ENCODE measurements at places on chromosomes 3 and 15.

DNA sequence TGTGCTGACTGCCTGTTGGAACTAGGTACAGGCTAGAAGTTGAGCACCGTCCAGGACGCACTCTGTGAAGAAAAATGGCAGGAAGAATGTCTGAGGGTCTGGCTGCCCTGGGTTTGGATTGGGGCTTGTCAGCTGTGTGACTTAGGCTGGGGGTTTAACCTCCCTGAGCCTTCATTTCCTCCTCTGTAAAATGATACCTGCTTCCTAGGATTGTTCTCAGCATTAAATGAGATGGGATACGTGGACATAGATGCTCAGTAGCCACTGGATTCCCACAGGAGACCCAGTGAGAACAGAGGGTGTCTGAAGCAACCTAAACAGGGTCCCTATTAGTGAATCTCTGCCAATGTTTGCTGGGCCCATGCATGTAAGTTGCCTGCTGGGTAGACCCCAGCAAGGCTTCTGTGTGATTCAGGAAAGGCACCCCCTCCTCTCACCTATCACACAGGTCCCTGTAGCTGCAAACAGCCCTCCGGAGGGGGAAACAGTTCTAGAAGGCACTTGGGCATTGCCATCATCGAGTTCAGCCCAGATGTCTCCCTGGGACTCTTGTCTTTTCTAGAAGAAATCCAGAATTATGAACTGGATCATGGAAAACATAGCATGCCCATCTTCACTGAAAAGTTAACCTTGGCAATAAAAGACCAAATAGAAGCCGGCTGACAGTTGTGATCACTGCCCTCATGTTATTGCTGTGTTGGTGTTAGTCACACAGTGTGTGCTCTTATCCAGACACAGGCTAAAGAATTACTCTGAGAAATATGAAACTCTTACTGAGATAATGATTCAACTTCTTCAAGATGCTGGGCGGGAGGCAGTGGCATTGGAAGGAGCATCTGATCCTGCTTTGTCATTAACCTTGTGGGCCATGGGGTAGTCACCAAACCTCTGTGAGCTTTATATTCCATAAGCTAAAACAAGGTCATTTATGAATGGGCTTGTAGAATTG lies 64.5 kb downstream of the SMAD6 start:
- H3K27me3 ChIP-seq = no peaks in the 10 kb centered on the region
- no peaks in the 10 kb centered on the region for H3K4me1 ChIP-seq
- no peaks in the 10 kb centered on the region for H3K36me3 ChIP-seq
- H3K27ac ChIP-seq = peak overlapping the region; percentile 21
- H3K4me3 ChIP-seq = no peak overlapping the region

DNA sequence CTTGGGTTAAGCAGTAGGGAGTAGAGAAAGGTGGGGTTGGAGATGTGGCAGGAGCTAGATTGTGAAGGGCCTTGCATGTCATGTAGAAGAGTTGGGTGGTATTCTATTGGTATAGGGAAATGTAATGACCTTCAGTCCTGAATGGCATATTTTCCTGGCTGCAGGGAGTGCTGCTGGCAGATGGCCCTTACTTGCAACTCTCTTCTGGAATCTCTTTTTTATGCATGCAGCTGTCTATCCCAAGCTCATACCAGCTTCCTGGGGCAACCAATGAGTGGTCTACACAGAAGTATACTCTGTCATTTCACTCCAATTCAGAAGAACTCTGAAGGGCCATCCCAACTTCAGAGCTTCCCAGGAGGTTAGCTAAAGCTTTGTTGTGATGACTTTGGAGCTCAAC lies 144.7 kb upstream of the ANKRD28 start:
- no peaks in the 10 kb centered on the region for H3K36me3 ChIP-seq
- H3K4me1 ChIP-seq = no peaks in the 10 kb centered on the region

DNA sequence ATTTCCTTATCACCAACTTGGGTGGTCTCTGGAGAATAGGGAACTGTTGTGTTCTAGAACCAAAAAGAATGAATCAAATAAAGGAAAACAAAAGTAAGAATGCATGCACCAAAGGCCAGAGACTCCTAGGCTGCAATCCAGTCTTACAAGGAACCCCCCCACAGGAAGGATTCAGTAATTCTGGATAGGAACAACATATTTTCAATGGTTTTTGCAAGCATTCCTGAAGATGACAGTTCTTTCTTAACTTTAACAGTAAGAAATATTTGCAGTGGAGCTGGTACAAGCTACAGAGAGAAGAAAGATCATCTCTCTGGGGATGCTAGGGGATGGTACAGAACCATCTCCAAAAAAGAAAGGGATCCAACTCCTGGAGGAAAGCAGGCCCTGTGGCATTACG lies 116.2 kb upstream of the CHRM5 start:
- H3K27me3 ChIP-seq = no peaks in the 10 kb centered on the region
- H3K36me3 ChIP-seq = no peaks in the 10 kb centered on the region
- H3K4me1 ChIP-seq = no peaks in the 10 kb centered on the region
- no peak overlapping the region for H3K4me3 ChIP-seq

GRCh38 chr3:125186800-125187598 lies 25.5 kb downstream of the SLC12A8 start:
- peaks cover 10% of the 10 kb centered on the region for H3K4me1 ChIP-seq
- H3K27me3 ChIP-seq = no peaks in the 10 kb centered on the region
- H3K27ac ChIP-seq = no peak overlapping the region
- no peak overlapping the region for H3K4me3 ChIP-seq

- H3K4me1 ChIP-seq = no peaks in the 10 kb centered on the region
- no peak overlapping the region for H3K4me3 ChIP-seq
- H3K27ac ChIP-seq = no peak overlapping the region
Measured at GRCh38 chr15:89633585-89633984, 21.7 kb downstream of the KIF7 start.

DNA sequence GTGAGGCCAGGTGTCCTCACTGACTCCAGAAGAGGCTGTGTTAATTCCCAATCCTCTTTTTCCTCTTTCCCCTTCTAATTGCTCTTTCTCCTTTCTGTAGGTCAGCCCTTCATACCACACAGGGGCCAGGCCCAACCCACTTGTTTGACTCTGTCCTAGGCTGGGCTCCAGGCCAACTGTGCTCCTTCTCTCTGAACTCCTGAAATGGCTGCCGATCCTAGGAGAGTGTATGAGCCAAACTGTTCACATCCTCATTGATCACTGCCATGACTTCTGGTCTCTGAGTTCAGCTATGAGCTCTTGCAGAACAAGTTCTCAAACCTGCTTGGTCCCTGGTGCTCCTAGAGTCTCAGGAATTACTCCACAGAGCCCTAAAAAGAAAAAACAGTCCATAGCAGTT lies 145.1 kb downstream of the VGLL4 start:
- peak overlapping the region; percentile 28 for H3K27ac ChIP-seq
- H3K36me3 ChIP-seq = no peaks in the 10 kb centered on the region
- H3K4me3 ChIP-seq = no peak overlapping the region
- peak; percentile 33 for DNase-seq
- H3K4me1 ChIP-seq = peaks cover 12% of the 10 kb centered on the region
- H3K27me3 ChIP-seq = no peaks in the 10 kb centered on the region

DNA sequence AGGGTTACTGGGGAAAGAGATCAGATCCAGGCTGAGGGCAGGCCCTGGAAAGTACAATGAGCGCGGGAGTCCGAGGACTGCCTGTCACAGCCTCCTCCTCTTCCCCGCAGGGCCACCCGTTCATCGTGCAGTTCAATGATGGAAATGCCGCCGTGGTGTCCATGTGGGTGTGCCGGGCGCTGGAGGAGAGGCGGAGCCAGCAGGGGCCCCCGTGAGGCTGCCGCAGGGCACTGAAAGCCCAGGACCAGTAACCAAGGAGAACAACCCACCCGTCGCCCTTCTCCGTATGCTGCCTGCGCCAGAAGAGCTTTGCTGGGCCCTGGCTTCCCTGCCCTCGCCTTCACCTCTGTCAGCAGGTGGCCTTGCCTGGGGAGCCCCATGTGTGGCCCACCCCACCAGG lies 18.8 kb upstream of the SKOR1 start:
- no peaks in the 10 kb centered on the region for H3K27me3 ChIP-seq
- DNase-seq = no peak
- H3K27ac ChIP-seq = no peak overlapping the region
- H3K4me1 ChIP-seq = no peaks in the 10 kb centered on the region
- peaks cover 81% of the 10 kb centered on the region for H3K36me3 ChIP-seq

DNA sequence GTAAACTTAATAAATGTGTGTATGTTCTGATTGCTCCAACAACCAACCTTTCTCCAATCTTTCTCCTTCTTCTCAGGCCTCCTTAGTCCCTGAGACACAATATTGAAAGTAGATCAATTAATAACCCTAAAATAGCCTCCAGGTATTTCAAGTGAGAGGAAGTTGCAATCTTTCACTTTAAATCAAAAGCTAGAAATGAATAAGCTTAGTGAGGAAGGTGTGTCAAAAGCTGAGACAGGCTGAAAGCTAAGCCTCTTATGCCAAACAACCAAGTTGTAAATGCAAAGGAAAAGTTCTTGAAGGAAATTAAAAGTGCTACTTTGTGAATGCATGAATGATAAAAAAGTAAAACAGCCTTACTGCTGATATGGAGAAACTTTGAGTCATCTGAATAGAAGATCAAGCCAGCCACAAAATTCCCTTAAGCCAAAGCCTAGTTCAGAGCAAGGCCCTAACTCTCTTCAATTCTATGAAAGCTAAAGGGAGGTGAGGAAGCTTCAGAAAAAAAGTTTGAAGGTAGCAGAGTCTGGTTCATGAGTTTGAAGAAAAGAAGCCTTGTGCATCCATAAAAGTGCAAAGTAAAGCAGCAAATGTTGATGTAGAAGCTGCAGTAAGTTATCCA lies 38.6 kb downstream of the CCDC80 start:
- H3K4me1 ChIP-seq = no peaks in the 10 kb centered on the region
- H3K4me3 ChIP-seq = no peak overlapping the region
- H3K27me3 ChIP-seq = no peaks in the 10 kb centered on the region
- no peak overlapping the region for H3K27ac ChIP-seq
- H3K36me3 ChIP-seq = no peaks in the 10 kb centered on the region
- no peak for DNase-seq

DNA sequence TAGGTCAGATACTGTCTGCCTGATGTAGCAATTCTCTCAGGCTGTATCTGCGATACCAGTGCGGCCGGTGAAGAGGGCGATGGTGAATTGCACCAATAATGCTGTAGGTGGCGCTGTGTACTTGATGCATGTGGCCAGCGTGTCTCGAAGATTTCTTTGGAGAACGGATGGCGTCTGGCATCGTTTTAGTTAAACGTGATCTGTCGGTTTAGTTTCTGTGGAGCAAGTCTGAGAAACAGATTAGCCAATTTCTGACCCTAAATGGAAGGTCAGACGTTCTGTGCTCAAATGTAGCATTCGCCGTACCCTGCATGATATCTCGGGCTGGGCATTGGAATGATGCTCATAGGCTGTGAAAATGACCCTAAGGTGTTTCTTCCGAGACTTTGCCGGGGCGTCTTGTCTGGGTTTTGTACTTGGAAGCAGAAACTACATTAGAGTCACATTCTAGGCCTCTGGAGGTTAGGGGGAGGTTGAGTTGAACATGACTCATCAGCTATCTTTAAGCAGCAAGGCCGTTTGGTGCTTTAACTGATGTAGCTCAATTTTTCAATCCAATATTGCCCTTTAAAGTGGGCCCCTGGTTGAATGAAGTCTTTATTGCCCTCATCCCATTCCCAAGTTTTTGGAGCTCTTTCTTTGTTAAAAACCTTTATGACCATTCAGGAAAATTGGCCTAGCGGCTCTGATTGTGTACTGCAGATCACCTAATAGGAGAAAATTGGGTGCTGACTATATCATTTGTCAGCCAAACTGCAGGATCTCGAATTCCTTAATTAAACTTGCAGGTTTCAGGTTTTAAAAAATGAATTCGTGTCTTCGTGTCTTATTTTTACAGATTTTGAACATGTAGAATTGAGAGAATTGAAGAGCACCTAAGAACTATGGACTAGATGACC lies 80.0 kb downstream of the SQOR start:
- DNase-seq = peak; percentile 35
- peaks cover 12% of the 10 kb centered on the region for H3K27me3 ChIP-seq
- no peaks in the 10 kb centered on the region for H3K36me3 ChIP-seq
- H3K4me3 ChIP-seq = no peak overlapping the region
- no peak overlapping the region for H3K27ac ChIP-seq

DNA sequence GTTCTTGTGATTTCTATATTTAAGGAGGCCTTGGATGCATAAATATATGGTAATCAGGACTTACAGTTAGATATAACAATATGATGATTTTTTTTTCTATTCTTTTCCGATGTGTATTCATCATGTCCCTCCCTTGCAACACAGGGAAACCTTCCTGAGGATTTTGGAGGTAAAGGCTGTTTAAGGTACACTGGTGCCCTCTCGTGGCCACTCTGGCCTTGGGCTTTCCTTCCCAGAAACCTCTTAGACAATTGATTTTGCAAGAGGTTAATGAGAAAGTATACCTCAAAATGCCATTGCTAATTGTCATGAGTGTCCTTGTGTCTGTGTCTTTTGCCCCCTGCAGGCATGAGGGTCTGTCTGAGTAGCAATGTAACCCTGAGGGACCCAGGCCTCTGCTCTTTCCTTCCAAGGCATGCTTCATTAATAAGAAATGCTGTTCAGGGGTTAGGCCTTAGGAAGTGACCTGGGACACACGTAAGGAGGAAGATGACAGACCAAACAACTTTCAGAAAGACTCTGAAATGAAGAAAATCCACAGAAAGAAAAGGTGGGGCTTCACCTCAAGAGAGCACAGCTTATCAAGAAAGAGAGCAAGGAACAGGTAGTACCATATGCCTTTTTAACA lies 70.3 kb upstream of the PPP2R3A start:
- H3K27ac ChIP-seq = no peak overlapping the region
- H3K4me1 ChIP-seq = no peaks in the 10 kb centered on the region
- peak; percentile 36 for DNase-seq
- H3K4me3 ChIP-seq = no peak overlapping the region
- H3K36me3 ChIP-seq = no peaks in the 10 kb centered on the region

- no peak for DNase-seq
- peaks cover 60% of the 10 kb centered on the region for H3K36me3 ChIP-seq
- H3K27me3 ChIP-seq = no peaks in the 10 kb centered on the region
- H3K4me3 ChIP-seq = no peak overlapping the region
- H3K4me1 ChIP-seq = no peaks in the 10 kb centered on the region
Measured at GRCh38 chr15:84781495-84781894, 33.1 kb downstream of the ZNF592 start.

GRCh38 chr3:18444595-18445400 lies 19.7 kb upstream of the SATB1 start:
- peak overlapping the region; percentile 51 for H3K4me3 ChIP-seq
- peaks cover 26% of the 10 kb centered on the region for H3K27me3 ChIP-seq
- peaks cover 10% of the 10 kb centered on the region for H3K4me1 ChIP-seq
- peak overlapping the region; percentile 10 for H3K27ac ChIP-seq

GRCh38 chr3:45409921-45410320 lies 21.5 kb downstream of the LARS2 start:
- H3K4me1 ChIP-seq = peaks cover 9% of the 10 kb centered on the region
- no peaks in the 10 kb centered on the region for H3K36me3 ChIP-seq
- H3K4me3 ChIP-seq = no peak overlapping the region
- DNase-seq = peak; percentile 78
- H3K27me3 ChIP-seq = no peaks in the 10 kb centered on the region
- H3K27ac ChIP-seq = no peak overlapping the region

DNA sequence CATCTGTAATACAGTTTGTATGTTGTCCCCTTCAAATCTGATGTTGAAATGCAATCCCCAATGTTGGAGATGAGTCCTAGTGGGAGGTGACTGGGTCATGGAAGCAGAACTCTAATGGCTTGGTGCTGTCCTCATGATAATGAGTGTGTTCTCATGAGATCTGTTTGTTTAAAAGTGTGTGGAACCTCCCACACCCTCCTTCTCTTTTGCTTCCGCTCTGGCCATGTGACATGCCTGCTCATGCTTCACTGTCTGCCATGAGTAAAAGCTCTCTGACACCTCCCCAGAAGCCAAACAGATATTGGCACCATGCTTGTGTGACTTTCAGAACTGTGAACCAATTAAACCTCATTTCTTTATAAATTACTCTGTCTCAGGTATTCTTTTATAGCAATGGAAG lies 794.0 kb upstream of the CFAP20DC start:
- H3K4me3 ChIP-seq = no peak overlapping the region
- no peaks in the 10 kb centered on the region for H3K4me1 ChIP-seq
- DNase-seq = no peak
- no peak overlapping the region for H3K27ac ChIP-seq
- no peaks in the 10 kb centered on the region for H3K27me3 ChIP-seq
